Right ventricle myocardium superior (tissue), 1 donor: ENCODE measurements at places on chromosomes 6 and 20. TPM values are rescaled to one million over a fixed set of nuclear protein-coding genes. Genes with fewer than 3 reads are reported as not detected.

DNA sequence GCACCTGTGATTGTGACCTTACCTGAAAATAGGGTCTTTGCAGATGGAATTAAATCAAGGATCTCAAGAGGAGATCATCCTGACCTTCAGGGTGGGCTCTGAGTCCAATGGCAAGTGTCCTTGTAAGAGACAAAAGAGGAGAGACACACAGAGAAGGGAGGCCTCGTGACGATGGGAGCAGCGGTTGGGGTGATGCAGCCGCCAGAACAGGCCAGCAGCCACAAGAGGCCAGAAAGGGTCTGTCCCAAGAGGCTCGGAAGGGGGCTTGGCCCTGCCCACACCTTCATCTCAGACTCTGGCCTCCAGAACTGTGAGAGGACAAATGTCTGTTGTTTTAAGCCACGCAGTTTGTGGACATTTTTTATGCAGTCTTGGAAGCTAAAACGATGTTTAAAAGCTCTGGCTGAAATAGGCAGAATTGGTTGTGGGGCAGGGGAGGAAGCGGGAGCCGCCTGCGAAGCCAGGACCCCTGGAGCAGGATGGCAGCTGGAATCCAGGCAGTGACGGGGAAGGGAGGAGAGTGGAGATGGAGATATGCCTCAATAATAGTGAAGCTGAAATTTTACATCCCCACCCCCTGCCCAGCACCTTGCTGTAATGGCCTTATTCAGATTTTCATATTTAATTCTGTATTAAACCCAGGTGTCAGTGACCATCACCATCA lies 216.4 kb downstream of the ANKRD60 start:
- no peak for DNase-seq

DNA sequence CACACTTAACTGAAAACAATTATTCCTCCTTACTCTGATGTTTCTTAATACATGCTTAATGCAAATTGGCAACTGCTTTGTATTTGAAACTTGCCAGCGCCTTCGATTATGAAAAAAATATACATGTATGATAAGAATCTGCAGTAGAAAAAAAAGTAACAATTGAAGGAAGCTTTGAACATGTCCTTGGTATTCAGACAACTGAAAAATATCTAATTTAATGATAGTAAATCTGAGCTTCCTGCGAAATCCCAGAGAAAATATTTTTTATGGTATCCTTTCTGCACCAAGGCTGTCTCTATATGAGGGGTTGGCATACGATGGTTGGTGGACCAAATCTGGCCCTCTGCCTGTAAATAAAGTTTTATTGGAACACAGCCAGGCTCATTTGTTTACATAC lies 186.2 kb downstream of the HDGFL1 start:
- DNase-seq, result no peak

GRCh38 chr6:44678252-44678935 lies 290.9 kb downstream of the CDC5L start:
- DNase-seq, result no peak

Gene GNL1
- total RNA-seq, result 17.6 TPM
